ENCODE measurements at places on chromosomes 3 and 15.

- no peak for DNase-seq
Observed at GRCh38 chr15:60973637-60974415, 255.3 kb downstream of the RORA start.

DNA sequence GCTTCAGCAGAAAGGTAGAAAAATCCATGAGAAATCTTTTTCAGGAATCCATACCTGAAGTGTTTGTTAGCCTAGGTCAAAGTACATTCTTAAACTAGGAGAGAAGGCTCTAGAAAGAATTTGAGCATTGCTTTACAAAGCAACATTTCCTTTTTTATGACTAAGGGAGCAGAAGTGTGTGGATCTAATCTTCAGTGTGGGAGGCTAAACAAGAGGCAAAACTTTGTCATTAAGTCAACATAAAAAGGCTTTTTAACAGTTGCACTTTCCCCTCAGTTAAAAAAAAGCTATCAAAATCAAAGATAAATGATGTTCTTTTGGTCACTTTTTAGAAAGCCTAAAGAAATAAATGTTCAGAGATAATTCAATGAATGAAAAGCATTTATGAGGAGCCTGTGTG is 154.8 kb downstream of the TMEM108 start:
- DNase-seq = no peak

DNA sequence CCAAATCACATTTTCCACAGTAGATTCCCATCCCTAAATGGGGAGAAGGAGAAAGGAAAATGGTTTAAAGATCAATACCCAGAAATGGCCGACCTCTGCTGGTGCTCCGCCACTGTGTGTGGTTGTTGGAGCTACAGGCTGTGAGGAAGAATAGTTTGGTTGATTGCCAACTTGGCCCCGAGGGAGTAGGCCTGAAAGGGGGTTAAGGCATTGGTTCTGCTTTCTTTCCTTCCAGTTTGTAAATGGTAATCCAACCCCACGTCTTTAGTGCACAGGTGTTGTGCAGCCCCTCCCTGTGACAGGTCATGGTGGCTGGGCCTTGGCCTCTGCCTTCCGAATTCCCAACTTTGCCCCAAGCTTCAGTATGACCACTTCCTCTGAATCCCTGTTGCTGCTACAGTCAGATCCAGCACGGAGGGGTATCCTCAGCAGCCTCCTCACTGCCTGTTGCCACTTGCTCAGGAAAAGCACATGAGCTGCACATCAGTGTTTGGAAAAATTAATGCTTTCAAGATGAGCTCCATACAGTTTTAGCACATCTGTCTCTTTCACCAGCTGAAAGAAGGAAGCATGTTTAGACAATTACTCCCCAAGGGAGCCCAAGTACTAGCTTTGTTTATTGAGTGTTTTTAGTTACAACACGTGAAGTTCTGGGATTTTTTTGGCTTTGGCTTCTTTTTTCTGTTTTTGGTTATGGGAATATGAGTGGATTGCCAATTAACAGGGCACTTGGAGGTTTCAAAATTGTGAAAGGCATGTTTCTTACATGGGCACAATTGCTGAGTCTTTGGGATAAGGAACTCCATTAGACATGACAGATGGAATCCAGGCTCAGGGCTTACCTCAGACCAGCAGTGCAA is 92.3 kb upstream of the ROPN1 start:
- no peak for DNase-seq

GRCh38 chr3:143465666-143466065 is 346.1 kb downstream of the CHST2 start:
- no peak for DNase-seq

DNA sequence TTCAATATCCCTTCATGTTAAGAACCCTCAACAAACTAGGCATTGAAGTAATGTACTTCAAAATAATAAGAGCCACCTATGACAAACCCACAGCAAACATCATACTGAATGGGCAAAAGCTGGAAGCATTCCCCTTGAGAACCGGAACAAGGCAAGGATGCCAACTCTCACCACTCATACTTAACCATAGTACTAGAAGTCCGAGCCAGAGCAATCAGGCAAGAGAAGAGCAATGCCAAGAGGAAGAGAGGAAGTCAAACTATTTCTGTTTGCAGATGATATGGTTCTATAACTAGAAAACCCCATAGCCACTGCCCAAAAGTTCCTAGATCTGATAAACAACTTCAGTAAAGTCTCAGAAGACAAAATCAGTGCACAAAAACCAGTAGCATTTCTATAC is 161.9 kb downstream of the UBE2E2 start:
- DNase-seq = no peak

DNA sequence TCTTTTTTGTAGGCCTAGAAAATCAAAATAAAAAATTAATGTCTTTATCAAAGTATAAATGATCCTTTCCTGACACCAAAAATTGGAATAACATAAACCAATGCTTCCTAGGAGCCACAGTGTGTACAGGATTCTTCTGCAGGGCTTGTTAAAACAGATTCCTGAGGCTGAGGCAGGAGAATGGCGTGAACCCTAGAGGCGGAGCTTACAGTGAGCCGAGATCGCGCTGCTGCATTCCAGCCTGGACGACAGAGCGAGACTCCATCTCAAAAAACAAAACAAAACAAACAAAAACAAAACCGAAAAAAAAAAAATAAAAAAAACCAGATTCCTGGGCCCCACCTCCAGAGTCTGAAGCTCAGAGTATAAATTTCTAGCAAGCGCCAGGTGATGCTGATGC is 78.0 kb downstream of the PEX5L start:
- DNase-seq = no peak

GRCh38 chr15:89984001-89984400 is 17.1 kb upstream of the ZNF710 start:
- DNase-seq = no peak

GRCh38 chr3:15205934-15206661 is at the start of gene CAPN7:
Gene CAPN7, plus strand, starts transcription at chr3:15206246. Its CDS starts 250 bp downstream, at chr3:15206496.
- DNase-seq = peak; percentile 100

DNA sequence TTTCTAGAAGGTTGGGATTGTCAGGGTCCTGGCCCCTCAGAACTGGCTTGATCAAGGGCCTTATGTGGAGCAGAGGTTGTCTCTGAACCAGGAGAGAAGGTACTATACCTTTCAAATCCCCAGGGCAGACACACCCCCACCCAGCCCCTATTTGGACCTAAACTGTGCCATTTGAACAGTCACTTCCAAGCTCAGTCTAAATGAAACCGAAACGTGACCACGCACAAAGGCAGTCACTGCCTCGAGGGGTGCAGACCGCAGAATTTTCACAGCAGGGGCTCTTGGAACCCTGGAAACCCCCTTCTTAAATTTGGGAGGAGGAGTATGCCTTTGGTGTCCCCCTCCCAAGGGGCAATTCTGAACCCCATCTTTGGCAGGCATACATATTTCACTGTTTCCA is 53.7 kb downstream of the GRIP2 start:
- no peak for DNase-seq

GRCh38 chr15:43278869-43279268 is 12.1 kb upstream of the TGM5 start:
- DNase-seq = no peak

DNA sequence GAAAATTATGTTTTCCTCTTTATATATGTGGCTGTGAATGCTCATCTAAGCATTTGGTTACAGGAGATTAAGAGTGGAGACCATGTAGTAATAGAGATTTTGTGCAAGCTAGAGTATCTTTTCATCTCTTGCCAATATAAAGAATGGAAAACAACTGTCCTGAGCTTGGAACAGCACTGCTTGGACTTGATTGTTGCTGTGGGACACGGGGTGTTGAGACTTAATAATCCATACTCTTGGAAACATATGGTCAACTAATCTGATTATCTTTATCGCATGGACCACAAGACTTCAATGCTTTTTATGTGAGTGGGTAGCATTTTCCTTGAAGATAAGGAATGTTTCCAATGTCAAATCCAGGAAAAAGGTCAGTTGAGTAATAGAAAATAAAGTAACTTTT is 806.3 kb downstream of the DIPK2A start:
- no peak for DNase-seq

GRCh38 chr15:77749236-77749997 is 116.7 kb upstream of the LINGO1 start:
- DNase-seq = no peak

GRCh38 chr3:115588201-115589115 is 34.9 kb upstream of the GAP43 start:
- DNase-seq = no peak

GRCh38 chr3:46997453-46998091 is 18.1 kb downstream of the NBEAL2 start:
- peak; percentile 41 for DNase-seq

- DNase-seq = peak; percentile 95
Observed at GRCh38 chr3:13414040-13414729, 5.9 kb downstream of the NUP210 start.

DNA sequence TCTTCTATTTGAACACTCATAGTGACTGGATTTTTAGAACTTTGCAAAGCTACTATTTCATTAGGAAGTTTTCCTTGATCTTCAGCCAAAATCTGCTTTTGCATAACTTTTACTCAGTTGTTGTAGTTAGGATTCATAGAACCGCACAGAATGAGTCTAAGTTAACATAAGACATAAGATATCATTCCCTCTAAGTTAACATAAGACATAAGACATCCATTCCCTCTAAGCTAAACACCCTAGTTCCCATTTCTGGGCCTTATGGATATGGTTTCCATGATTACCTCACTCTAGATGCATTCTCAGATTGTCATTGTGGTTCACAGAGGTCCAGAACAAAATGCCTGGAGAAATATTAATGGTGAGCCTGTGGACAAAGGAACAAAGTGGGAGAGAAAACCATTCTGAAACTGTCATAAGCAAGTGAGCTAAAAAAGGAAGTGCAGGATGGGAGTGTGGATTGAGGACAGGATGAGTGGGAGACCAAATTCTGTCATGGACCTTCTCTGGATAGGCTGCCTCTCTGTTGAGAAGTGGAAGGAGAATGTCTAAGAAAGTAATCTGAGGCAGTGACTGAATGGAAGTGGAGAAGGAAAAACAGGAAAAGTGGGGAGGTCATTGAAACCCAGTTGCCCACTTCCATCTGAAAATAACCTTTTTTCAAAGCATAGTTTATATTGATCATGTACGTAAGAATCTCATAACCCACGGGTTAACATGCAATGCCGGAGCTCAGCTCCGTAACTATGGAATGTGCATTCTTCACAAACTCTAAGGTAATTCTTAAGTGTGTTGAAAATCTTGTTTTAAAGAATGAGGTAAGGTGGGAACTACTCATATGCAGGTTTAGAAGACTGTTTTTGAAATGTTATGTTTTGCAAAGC is 37.4 kb upstream of the SECISBP2L start:
- DNase-seq = peak; percentile 36

- no peak for DNase-seq
Observed at GRCh38 chr3:48190911-48191310, 2.7 kb upstream of the CDC25A start.

DNA sequence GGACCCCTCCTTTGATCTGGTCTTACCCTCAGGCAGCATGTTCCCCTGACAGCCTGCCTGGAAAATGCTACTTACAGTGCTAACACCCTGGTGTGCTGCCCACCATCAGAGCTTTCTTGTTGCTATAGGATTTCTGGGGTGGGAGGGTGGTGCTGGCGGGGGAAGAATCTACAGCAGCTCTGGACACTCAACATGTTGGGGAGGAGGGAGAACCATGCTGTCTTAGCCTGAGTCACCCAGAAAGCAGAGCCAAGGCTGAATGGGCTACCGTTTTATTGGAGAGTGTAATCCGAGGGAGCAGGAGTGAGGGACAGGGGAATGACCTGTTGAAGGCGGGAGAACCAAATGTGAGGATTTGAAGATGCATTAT is 45.6 kb downstream of the MFSD1 start:
- DNase-seq = no peak

GRCh38 chr3:45969953-45970352 is 25.7 kb downstream of the FYCO1 start:
- DNase-seq = no peak

- peak; percentile 17 for DNase-seq
Observed at GRCh38 chr3:42529468-42529867, 27.0 kb downstream of the VIPR1 start.

GRCh38 chr15:91122296-91122695 is 22.2 kb downstream of the SV2B start:
- DNase-seq = no peak

DNA sequence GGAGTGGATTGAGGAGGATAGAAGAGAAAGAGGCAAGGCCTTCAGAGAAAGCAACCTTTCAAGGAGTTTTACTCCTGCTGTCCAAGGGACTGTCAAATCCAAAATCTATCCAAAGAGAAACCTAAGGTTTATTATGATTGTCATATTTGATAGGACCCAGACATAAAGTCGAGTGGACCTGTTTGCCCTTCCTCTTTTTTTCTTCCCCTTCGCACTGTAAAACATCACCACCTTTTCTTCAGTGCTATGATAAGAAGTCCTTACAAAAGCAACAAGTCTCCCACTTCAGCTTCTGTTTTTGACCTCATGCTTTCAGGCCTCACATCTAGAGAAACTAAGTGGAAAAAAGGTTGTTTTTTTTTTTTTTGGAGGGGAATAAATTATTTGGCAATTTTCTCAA is 73.0 kb downstream of the TRPC1 start:
- DNase-seq = no peak

DNA sequence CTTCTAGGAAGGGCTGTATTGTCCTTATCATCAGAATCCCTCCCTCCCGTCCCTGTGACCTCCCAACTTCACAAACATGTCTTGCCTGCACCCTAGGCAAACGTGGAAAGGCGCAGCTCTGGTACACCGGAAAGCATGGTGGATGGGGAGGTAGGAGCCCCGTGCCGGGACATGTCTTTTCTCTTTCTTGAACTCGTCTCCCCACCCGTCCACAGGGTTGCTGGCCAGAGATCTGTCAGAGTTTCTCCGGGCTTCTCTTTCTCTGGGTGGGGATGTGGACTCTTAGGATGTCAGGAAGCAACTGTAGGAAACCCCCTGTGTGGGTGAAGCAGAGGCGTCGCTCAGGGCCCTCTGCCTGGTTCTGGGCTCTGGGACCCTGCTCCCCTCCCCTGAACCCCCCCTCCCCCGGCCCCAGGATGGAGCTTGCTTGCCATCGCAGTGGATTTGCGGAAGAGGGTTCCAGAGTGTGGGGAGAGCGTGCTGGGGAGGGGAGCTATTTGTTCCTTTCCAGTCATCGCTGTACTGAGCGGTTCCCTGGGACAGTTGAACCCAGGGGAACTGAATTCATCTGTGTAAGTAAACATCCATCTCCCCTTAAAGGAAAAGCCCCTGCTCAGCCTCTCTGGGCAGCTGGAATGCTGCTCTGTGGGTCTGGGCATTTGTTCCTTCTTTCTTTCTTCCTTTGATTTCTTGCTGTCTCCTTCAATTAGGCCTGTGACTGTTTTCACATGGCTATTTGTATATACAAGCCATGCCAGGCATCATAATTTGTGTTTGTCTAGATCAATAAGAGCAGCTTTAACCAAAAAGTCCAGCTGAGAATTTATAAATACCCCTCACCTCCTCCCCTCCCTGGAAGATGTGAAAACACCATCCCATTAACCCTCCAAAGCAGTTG is 72.8 kb downstream of the SMAD3 start:
- DNase-seq = no peak

DNA sequence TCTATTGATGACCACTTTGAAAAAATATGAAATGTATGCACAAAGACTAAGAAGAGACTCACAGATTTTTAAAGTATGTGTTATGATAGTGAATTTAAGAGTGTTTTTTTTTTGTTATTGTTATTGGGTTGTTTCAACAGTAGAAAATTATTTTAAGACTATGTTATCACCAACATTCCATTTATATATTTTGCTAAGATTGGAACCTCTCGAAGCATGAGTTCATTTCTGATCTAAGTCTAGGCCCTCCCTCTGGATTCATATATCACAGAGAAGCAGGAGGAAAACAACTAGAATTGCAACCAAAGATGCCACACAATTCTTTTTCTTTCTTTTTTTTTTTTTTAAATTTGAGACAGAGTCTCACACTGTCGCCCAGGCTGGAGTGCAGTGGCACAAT is 46.8 kb downstream of the ITGB5 start:
- no peak for DNase-seq

Data from suppressor macrophage (primary cell).